ENCODE measurements at places on chromosomes 2 and 18.
A peak's percentile ranks its signal among the peaks of the same experiment; 100 is the strongest.

DNA sequence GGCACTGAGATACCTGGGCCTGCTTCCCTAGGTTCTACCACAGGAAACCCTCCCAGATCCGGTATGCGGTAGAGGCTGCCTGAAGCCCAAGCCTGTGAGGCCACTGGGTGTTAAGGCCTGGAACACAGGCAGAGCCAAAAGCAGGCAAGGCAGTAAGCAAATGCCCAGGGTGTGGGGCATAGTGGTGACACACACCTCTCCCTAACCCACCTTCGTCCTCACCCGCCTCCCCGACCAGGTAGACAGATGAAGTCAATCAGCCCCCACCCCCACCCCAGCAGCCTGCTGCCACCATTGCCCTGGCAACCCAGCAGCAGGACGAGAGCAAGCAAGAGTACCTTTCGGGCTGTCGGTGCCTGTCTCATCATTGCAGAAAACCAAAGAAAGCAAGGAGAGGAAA is 6.1 kb downstream of the DCTN1 start:
- DNase-seq = peak; percentile 19

- DNase-seq = no peak
Measured at GRCh38 chr2:94923196-94923595, 52.0 kb downstream of the TEKT4 start.

DNA sequence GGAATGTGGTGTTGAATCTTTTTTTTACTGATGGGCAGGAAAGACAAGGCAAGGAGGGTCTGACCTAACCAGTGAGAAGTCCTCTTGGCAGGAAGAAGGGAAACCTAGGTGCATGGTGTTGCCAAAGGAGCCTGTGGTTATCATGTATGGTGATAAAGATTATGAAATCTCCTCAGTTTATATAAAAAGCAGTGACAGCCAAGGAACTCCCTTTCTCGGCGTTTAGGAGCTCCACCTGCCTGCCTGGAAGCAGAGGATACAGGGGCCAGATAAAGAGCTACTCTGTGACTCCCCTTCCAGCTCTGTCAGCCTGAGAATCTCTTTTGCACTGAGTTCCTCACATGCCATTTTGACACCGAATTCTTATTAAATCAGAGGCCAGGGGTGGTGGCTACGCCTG is 26.1 kb downstream of the COLEC12 start:
- DNase-seq = no peak

- DNase-seq = no peak
Measured at GRCh38 chr2:58925676-58926081, 684.6 kb upstream of the FANCL start.

GRCh38 chr18:32450026-32450691 is 20.5 kb downstream of the GAREM1 start:
- DNase-seq = no peak

GRCh38 chr18:48164116-48164515 is 233.7 kb upstream of the SMAD2 start:
- no peak for DNase-seq

DNA sequence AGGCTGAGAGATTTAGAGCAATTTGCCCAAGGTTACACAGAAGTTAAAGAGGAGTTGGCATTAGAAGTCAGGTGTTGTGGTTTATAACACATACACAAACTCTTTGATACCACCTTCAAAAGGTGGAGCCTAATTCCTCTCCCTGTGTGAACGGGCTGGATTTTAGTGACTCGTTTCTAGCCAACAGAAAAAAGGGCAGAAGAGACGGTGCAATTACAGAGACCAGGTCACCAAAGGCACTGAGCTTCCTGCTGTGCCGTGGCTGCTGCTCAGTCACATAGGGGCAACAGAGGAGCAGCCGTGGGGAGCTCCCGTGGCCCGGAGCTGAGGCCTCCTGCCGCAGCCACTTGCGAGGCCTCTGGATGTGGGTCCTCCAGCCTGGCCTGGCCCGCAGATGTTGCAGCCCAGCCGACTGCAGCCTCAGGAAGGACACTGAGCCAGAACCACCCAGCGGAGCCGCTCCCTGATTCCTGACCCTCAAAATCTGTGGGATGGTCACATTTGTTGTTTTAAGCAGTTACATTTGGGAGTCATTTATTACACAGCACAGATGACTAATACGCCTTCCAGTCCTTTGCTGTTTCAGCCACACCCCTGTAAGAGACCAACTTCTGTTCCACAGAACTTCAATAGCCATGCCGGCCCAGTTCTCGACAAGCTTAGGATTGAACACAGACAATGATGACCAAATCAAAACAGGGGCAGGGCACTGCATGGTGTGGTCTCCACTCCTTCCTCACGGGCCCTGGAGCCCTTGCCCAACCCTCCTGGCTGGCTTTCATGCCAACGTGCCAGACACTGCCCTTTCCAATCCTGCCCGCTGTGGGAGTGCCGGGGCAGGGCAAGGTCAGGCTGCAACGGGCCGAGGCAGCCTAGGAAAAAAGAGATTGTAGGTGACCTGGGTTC is 17.1 kb downstream of the EDAR start:
- DNase-seq = no peak

DNA sequence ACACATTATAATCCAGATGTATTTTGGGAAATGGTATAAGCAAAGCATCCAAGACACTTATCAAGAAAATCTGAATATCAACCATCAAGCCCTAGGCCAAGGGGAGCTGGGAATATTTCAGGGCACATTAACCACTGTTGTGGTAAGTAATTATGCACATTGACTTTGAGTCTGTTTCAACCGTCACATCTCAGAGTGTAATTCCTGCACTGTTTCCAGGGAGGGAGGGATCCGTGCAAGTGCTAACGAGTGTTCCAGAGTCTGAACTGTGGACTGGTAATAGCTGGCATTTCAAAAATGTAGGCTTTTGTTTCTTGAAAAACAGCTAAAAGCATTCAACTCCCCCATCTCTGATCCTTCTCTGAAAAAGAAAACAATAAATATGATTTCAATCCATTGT is 681.6 kb downstream of the BCL11A start:
- DNase-seq = no peak

DNA sequence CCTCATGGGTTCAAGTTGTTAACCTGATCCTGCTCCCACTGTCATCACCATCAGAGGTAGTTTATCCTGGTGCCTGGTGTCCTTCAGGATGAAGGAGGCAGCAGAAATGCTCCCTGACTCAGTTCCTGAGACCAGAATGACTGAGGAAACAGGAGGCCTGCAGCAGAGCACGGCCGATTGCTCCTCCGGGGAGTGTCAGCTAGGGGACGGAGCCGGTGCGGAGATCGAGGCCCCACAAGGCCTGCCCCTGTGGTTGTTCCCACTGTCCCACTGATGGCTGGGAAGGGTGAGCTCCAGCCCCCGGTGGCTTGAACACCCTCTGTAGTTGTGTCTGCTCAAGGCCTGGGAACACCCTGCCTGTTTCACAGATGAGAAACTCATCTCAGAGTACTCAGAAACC is 45.6 kb downstream of the SH3BP4 start:
- no peak for DNase-seq

GRCh38 chr18:12253663-12254135 is 462 bp upstream of the CIDEA start:
- DNase-seq = no peak

GRCh38 chr2:230877759-230878598 is 13.2 kb downstream of the ITM2C start:
- DNase-seq = no peak

DNA sequence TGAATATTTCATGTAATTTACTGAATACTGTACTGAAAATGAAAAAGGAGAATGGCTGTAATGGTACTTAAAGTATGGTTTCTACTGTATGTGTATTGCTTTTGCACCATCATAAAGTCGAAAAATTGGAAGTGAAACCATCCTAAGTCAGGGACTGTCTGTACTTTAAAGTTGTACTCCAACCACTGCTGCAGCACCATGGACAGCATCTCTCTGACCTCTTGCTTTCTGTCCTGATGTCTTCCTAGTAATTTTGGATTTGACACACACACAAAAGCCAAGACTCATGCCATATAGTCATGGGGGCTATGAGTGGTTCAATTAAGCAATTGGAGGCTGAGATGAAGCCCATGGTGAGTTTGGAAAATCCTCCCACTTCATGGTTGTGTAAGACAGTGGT is 256.3 kb upstream of the PKDCC start:
- no peak for DNase-seq

- DNase-seq = no peak
Measured at GRCh38 chr2:227482638-227483340, 10.8 kb downstream of the AGFG1 start.

DNA sequence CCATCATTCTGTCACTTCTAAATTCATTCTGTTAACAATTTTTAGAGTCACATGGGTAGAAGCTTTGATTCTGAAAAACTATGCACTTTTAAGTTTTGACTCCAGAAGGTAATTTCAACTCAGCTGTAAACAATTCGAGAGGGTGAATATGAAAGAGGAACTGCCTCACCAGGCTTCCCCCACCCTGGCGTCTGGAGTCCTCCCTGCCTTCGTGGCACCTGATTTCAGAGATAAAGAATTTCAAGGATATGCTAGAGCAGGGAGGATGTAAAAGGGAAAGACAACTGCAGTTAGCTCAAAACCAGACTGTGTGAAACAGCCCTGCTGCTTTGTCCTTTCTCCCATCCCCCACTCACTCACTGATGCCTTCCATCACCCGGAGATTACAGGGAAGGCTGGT is 40.7 kb downstream of the ONECUT2 start:
- no peak for DNase-seq

DNA sequence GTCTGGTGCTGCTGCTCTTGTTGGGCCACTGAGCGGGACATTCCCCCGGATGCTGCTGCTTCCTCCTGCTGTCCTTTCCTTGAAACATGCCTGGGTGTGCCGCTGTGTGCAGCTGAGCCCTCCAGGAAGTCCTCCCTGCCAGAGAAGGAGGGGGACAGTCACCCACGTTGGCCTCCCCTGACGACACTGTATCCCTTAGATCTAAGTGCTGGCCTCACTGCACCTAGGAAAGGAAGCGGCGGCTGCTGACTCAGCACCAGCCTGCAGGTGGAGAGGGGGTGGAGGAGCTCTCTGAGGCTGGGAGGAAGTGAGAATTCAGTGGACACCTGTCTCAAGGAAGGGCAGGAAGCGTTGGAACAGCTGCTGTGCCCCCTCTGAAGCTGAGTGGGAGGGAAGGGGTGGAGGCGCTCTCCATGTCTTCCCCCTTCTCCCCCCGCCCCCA is 239.8 kb downstream of the HAUS1 start:
- DNase-seq = peak; percentile 77
